Activated CD4-positive, CD25-positive, alpha-beta regulatory T cell (primary cell): ENCODE measurements at places on chromosomes 1 and 21.

- no peak for DNase-seq
Observed at GRCh38 chr21:40381111-40381510, 465.8 kb downstream of the DSCAM start.

GRCh38 chr1:227215863-227216510 is 102.3 kb downstream of the CDC42BPA start:
- DNase-seq, result no peak

DNA sequence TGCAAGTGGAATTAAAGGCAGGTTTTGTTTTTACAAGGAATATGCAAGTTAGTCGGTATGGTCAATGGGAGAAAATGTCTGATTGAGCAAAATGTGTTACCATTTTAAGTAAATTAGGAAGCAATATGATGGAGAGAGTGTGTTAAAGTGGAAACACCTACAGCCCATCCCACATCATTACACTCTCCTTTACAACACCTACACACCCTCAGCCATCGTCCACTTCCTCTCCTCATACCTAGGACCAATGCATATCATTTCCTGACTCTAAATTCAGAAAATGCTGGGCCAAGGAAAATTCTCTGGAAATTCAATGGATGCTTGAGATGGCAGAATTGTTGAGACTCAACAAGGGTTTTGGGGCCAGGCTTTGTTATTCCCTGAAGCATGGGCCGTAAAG is 16.4 kb upstream of the CCDC190 start:
- DNase-seq, result no peak

DNA sequence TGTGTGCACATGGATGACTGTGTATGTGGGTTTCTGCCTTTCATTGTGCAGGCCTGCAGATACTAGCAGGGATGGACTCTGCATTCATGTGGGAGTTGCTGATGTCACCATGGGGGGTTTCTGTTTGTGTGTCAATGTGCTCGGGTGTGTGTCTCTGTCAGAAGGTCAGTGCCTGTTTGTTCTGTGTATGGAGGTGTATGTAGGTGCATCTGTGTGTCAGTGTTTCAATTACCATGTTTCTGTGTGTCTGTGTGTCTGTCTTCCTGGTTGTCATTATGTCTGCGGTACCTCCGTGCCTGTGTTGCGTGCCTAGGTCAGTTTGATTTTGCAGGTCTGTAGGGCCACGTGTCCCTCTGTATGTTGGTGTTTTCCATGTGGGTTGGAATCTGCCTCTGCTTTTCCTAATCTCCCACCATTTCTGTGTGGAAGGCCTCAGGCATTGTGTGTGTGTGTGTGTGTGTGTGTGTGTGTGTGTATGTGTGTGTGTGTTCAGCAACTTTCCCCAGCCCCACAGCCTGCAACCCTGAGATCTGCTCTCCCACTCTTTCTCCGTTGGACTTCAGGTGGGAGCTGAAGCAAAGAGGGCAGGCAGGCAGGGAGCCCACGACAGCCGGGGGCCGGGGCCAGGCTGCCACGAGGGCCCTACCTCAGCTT is 36.7 kb upstream of the WASF2 start:
- no peak for DNase-seq

- DNase-seq, result no peak
Observed at GRCh38 chr1:110159168-110159567, 8.9 kb downstream of the SLC6A17 start.

GRCh38 chr21:25649146-25649545 is 10.1 kb downstream of the JAM2 start:
- DNase-seq, result no peak

DNA sequence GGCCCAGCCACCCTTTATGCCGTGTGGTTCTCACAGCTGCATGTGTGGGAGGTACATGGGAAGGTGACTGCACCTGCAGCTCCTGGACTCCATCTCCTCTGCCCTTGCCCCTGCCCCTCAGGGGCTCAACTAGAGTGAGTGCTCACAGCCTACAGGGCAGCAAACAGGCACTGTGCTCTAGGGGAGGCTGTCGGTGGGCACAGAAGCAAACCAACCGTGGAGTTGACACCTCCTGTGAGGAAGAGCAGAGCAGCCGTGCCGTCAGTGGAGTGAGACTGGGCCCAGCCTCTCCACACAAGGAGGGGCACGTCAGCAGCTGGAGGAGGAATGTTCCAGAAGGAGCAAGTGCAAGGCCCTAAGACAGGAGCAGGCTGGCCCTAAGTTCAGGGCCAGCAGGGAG is 32.7 kb downstream of the BMP8A start:
- DNase-seq, result no peak

GRCh38 chr1:11294951-11295350 is 22.0 kb downstream of the UBIAD1 start:
- no peak for DNase-seq

DNA sequence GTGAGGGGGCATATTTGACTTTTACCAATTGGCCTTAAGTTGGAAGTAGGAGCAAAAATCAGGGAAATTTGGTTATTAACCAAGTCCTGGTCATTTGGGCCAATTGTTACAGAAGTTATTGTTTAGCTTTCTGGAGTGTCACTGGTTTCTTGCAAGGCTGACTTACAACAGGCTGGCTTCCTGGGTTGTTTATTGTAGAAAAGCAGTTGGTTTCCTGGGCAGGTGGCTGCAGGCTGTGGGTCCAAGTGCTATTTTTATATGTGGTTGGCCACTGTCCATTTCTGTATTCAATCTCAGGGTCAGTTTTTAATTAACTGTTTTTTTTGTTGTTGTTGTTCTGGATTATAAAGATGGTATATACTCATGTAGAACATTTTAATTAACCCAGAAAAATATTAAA is 174.1 kb downstream of the KCNJ6 start:
- no peak for DNase-seq

GRCh38 chr1:184633785-184634184 is 120.9 kb downstream of the EDEM3 start:
- no peak for DNase-seq

DNA sequence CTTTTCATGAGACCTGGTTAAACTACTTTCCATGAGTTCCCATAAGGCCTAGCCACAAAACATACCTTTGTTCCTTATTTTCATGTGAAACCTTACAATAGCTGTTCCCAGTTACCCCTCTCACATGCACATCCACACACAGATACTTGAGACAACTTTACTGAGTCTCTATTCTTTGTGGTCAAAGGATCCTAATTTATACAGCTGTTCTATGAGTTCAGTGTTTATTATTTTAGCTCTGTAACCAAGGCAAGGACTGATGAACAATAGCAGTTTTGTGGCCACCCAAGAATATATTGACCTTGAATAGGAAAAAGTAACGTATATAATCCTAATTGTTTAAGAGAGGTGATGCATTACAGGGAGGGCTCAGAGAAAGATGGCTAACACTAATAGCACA is 160.5 kb upstream of the CACYBP start:
- no peak for DNase-seq

DNA sequence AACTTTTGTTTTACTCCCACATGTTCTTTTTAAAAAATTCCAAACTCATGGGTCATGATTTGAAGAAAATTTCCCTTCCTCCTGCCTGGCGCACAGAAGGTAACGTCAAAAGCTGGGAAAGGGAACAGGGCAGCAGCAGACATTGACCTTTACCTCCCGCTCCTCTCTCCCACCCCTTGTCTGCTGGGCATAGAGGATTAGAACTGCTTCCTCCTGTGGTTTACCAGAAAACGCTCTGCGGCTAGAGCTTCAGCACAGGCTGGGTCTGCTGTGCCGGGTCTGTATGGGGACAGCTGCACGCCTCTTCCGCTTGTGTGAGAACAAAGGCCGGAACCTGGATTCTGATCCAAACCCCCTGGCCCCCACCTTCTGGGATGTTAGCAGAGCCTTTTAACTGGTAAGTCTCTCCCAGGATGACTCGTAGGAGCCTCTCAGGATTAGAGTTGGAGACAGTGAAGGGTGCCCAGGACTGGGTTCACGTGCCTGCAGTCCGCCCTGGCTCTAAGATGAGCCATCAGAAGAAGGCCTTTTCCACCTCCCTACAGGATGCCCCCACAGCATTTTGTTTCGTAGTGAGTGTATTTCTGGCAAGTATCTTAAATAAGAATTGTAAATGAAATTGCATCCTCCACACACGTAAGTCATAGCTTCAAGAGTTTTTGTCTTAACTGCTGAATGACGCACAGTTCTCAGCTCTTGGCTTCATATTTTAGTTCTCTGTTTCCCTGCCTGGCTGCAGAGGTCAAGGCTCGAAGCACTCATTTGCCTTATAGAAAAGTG is 5.2 kb downstream of the H6PD start:
- DNase-seq, result no peak

GRCh38 chr1:245404527-245404926 is 249.7 kb downstream of the KIF26B start:
- no peak for DNase-seq

GRCh38 chr1:39995973-39996393 is 41.0 kb downstream of the MFSD2A start:
- no peak for DNase-seq

DNA sequence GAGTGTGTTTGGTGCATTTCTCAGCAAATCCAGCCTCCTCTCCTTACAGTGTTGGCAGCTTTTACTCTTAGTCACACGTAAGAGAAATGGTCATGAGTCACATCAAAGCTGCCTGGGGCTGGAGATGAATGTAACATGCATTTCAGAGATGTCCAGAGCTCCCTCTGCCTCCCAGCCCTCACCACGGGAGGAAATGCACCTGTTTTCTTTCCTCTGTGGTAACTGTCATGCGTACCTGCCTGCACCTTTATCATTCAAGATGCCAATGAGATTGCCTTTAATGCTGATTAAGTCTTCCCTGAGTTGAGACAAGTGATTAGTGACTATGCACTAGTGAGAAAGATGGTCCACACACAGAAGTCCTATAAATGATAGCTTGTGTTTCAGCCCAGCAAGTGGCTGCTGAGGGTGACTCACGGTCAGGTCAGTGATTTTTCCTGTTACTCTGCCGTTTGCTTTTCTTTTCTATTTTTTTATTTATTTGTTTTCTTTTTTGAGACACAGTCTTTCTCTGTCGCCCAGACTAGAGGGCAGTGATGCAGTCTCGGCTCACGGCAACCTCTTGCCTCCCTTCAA is 277.3 kb upstream of the FMN2 start:
- DNase-seq, result no peak

GRCh38 chr1:55156608-55157007 is 58.6 kb downstream of the USP24 start:
- no peak for DNase-seq

DNA sequence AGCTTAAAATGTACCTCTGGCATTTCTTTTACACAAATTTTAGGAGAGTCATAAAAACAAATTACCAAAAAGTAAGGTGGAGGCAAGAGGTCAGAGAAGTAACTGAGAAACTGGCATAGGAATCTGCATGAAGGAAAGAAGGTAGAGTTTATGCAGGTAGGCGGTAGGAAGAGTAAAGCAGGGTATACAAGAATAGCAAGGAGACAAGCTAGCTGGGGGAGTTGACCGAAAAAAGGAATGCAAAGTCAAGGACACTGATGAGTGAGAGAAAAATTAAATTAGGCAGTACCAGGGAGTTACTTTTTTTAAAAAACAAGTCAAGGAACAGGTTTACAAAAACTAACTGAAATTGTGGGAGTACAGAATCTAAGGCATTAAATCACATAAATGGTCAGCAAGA is 56.0 kb downstream of the FOXJ3 start:
- DNase-seq, result no peak

GRCh38 chr1:19723874-19724273 is 59.2 kb downstream of the HTR6 start:
- DNase-seq, result no peak

GRCh38 chr21:46150073-46150472 is 5.3 kb downstream of the FTCD start:
- DNase-seq, result no peak

DNA sequence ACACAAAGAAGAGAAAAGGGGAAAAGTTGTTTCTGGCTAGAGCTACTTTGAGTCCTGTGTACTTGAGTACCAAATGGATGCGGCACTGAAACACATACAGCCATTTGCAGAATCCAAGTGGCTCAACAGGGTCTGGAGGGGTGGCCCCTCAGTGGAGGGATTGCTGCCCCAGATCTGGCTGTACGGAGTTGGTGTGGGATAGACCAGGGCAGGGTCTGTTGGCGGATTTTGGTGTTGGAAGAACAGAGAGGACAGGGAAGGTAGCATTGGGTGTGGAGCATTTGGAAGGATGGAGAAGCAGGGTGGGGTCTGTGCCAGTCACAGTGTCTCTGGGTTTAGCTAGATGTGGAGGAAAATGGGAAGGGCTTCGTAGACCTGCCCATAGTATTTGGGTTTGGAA is 220.5 kb downstream of the CAMTA1 start:
- no peak for DNase-seq

DNA sequence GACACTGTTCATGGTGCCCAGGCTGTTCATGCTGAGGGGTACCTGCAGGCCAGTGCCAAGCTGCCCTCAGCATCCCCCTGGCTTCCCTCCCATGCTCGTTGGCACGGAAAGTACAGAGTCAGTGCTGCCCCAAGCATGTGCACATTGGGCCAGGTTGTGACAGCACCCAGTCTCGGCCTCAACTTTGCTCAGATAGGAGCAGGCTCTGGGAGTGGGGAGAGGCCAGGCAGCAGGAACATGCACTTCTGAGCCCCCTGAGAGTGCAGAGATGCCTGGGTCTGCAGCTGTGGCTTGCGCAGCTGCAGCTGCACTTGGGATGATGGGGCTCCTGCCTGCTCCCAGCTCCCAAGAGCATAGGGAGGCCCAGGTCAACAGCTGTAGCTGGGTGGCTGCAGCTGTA is 966.4 kb upstream of the NCAM2 start:
- DNase-seq, result no peak

GRCh38 chr1:204103431-204103741 is 30.5 kb downstream of the SOX13 start:
- no peak for DNase-seq

- peak; percentile 9 for DNase-seq
Observed at GRCh38 chr1:234980645-234981396, 147.8 kb downstream of the TOMM20 start.

DNA sequence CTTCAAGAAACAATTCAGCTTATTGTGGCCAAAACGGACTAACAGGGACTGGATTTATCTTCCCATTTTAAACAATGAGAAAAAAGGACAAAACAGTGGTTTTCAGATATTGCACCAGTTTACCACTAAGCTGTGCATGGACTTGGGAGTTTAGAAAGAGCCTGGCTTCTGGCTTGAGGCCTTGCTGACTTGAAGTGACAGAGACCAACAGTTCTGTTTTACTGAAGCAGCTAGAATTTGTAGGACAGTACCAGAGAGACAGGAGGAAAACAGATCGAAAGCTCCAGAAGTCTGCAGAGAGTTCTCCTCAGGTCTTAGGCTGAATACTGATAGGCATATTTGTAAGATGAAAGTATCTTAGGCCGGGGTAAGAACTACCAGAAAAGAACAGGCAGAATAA is 20.5 kb downstream of the FCRL4 start:
- no peak for DNase-seq
